ENCODE measurements at places on chromosomes 16 and 17.

- no peak for DNase-seq
Observed at GRCh38 chr17:56030009-56030624, 123.2 kb upstream of the ANKFN1 start.

DNA sequence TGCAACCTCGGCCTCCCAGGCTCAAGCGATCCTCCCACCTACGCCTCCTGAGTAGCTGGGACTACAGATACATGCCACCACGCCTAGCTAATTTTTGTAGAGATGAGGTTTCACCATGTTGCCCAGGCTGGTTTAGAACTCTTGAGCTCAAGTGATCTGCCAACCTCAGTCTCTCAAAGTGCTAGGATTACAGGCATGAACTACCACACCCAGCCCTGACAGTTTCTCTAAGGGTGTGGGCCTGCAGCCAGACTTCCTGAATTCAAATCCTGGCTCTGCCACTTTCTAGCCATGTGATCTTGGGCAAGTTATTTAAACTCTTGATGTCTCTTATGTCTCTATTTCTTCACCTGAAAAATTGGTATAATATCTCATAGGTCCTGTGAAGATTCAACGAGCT, 5.6 kb downstream of the CUEDC1 start:
- DNase-seq = no peak

- DNase-seq = no peak
Observed at GRCh38 chr17:70405492-70406220, 236.3 kb downstream of the KCNJ2 start.

DNA sequence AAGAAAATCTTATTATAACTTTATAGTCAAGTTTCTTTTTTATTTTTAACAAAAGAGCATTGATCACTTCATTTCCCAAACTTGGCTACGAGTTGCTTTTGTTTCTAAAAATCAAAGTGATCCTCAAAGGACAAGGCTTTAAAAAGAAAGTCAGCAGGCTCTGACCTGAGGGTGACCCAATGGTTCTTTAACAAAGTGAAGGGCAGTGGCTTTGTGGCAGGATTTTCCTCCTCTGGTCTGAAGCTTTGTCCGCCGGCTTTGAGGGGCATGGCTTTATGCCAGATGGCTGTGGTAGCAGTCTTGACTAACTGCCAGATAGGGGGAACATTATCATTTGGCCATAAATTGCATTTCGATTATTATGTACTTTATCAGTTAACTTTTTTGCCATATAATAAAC, 28.5 kb downstream of the IQCK start:
- DNase-seq = no peak

GRCh38 chr16:69311533-69312387, 610 bp downstream of the VPS4A start:
- no peak for DNase-seq

GRCh38 chr17:64682261-64683181, 20.4 kb upstream of the SMURF2 start:
- no peak for DNase-seq

GRCh38 chr16:49596068-49596467, 222.5 kb downstream of the C16orf78 start:
- DNase-seq = no peak

DNA sequence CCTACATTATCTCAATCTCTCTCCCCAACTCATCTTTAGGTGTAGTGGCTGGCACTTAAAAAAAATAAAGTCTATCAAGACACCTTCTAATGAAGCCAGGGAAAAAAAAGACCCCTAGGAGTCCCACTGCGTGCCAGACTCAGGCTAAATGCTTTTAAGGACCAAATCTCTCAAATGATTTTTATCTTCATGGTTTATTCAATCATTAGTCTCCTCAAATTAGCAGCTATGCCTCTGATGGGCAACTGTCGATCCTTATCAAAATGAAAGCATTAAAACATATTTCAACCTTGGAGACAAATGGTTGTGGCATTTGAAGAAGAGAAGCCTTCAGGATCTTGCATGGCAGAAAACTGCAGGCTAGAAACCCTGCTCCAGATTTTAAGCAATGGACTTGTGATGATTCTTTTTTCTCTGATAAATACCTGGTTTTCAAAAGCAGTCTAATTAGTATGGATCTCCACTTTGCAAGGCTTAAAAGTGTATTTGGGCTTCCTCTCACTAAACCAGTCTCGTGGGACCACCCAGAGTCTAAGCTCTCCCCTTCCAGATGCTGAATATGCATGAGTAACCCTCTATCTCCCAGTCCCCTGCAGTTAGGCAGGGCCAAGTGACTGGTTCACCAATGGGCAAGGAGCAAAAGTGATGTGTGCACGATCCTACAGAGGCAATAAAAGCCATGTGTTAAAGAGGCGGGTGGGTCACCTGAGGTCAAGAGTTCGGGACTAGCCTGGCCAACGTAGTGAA, 14.9 kb downstream of the ITPRIPL2 start:
- no peak for DNase-seq

DNA sequence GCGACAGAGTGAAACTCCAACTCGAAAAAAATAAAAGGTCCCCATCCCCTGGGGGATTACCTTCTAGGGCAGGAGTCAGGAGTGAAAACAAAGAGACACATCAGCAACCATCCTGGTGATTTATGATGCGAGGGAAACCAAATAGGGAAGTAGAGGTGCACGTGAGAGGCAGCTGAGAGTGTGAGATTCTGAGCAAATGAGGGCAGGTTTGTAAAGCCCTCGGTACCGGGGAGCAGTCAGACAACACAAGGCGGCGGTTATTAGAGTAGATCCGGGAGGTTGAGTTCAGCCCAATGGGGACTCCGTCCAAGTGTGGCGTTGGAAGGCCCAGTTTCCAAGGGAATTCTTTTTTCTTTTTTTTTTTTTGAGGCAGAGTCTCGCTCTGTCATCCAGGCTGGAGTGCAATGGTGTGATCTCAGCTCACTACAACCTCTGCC, 7.4 kb upstream of the ARMC7 start:
- DNase-seq = no peak

DNA sequence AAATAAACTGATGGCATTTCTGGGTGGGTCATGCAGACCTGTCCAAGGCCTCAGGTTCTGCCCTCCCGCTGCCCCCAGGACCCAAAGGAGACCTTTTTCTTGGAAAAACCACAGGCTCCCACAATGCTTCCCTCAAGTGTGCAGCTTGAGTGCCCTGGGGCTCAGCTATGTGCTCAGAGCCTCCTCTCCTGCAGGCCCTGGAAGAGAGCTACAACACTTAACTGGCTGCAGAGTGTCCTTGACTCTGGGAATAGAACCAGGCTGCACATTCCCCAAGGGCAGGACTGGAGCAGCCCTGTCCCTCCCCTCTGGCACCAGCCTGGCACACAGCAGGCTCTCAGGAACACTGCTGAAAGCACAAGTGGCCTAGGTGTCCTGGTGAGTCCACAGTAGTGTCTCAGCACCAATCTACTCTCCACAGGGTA, 4.8 kb upstream of the SREBF1 start:
- no peak for DNase-seq

DNA sequence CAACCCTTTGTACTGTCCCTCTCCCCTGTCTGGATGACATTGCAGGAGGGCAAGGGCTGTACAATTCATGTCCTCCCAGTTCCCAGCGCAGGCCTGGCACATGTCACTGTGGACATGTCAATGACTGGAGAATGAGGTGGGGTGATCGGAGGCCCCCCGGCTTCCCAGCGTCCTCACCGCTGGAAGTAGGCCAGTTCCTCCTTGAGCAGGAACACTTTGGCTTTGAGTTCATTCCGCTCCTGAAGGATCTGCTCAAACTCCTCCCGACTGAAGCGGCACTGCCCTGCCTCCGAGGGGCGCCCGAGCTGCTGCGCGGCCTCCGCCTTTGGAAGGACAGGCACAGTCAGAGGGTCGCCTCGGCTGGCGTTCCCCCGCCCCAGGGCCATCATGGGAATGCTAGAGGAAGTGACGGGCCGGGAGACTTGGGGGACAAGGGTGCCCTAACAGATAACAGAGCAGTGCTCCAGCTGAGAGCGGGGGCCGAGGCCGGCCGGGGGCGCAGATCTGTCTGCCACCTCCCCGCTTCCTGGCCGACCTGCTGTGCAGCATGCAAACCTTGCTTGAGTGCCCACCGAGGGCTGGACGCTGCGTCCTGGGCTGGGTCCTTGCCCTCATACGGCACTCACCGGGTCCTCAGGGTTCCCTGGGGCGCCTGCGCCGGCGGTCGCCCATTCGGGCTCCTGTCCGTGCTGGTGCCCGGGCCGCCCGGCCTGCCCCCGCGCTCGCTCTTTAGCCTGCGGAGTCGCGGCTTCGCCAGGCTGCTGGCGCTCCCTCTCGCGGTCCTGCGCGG, 1.3 kb downstream of the RILP start:
- DNase-seq = no peak

DNA sequence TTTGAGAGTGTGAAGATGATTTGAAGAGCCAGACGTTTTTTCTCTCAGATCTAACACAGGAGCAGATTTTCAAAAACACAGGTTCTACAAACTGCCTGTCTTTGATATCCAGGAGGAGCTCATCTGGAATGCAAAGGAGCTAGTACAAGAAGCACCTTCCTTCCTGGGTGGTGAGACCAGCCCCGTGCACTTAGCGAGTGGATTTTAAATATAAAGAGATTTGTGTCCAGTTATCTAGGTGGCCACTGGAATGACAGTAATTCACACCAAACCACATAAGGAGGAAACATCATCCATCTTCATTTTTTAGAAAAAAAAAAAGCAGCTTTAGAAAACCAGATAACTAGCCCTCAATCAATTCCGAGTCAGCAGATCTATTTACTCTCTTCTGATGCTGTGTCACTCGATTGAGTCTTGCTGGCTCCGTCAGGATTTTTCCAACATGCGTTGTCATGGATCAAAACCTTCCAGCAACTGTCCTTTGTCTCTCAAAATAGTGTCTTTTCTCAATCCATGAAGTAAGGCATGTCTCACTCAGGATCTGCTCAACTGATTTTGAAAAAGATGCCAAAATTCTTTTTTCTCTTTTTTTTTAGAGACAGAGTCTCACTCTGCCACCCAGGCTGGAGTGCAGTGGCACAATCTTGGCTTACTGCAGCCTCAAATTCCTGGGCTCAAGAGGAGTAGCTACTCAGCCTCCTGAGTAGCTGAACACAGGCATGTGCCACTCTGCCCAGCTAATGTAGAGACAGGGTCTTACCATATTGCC, 451.2 kb upstream of the PSMD7 start:
- no peak for DNase-seq

- DNase-seq = no peak
Observed at GRCh38 chr16:86934581-86935375, 356.4 kb downstream of the FOXL1 start.

DNA sequence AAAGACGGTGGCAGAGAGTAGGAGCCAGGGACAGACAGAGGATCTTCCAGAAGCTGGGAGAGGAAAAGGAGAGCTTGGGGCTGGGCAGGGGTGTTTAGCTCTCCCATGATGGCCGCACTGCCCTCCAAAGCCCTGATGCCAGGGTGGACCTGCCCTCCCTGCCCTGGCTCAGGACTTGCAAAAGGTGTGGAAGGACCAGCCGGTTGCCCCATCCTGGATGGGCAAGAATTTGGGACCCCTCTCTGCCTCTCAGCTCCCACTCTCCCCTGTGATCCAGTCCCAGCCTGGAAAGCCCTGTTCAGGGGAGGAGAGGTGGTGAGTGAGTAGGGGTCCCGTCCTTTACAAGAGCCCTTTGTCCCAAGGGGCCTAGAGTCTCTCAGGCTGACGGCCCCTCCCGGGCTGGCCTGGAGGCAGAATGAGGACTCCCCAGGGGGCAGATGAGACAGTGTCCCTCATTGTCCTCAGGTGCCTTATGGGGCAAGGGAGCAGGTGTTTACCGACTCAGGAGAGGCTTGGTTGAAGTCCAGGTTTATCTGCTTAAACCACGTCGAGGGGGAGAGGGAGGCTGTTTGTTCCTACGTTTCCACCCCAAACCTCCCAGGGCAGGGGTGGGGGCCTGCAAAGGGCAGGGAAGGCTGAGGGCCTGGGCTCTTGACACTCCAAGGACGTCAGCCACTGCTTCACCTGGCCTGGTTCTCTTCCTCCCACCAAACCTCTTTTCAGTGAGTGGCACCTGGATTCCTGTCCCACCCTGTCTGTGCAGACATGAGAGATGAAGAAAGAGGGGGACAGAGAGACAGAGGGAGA, 19.3 kb upstream of the ITGA3 start:
- DNase-seq = no peak

DNA sequence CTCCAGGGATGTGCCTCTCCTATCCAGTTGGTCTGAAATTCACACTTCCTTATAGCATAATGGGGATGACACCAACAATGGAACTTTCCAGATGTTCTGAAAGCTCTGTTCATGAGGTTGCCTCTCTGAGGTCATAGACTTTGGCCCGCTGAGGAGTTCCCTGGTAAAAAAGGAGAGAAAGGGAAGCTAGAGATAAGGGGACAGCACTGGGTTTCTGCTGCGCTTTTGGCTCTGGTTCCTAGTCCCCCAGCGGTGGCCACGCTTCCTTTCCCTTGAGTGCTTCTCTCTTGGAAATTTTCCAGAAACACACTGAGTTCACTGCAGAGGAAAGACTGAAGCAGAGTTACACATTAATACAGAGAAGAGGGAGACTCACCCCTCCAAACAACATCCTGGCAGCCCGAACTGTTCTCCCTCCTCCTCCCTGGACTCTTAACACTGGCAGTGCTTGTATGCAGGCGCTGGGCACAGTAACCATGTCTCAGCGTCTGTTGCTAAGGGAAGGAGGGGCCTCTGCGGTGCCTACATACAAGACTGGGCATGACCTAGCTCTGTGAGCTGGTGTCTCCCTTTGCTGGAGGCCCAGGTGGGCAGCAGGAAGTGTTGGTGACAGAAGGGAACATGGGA, at the start of gene DNAH3:
TSS of gene DNAH3 (minus strand) at position 472 of the 627 bp plus-strand sequence. CDS start 527 bp downstream, outside the sequence.
- no peak for DNase-seq

DNA sequence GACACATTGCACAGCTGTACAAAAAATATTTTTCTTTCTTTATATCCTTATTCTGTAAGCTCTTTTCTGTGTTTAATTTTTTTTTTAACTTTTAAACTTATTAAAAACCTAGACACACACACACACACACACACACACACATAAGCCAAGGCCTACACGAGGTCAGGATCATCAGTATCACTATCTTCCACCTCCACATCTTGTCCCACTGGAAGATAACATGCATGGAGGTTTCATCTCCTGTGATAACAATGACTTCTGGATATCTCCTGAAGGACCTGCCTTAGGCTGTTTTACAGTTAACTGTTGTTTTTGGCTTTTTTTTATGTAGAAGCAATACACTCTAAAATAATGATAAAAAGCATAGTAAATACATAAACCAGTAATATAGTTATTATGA, 71.2 kb downstream of the TNRC6C start:
- DNase-seq = no peak

- DNase-seq = no peak
Observed at GRCh38 chr17:55441544-55441943, 19.9 kb upstream of the MMD start.

DNA sequence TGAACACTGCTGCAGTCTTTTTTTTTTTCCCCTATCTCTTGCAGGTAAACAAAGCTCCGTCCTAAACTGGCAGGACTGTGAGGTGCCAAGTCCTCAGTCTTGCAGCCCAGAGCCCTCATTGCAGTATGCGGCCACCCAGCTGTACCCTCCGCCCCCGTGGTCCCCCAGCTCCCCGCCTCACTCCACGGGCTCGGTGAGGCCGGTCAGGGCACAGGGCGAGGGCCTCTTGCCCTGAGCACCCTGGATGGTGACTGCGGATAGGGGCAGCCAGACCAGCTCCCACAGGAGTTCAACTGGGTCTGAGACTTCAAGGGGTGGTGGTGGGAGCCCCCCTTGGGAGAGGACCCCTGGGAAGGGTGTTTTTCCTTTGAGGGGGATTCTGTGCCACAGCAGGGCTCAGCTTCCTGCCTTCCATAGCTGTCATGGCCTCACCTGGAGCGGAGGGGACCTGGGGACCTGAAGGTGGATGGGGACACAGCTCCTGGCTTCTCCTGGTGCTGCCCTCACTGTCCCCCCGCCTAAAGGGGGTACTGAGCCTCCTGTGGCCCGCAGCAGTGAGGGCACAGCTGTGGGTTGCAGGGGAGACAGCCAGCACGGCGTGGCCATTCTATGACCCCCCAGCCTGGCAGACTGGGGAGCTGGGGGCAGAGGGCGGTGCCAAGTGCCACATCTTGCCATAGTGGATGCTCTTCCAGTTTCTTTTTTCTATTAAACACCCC, 13.8 kb downstream of the IL34 start:
- no peak for DNase-seq

All from stimulated activated CD4-positive, alpha-beta T cell treated with anti-CD3 and anti-CD28 coated beads, Interleukin-1b, Interleukin-23, amount 100 ng/mL, for 24 hours (primary cell).